ENCODE measurements at places on chromosomes 5 and 9. TPM values are rescaled to one million over a fixed set of nuclear protein-coding genes. Genes with fewer than 3 reads are reported as not detected.

Gene N4BP3
- 6.9 TPM for total RNA-seq

Gene TXNDC8
- not detected for total RNA-seq

Gene IL13
- total RNA-seq = not detected

GRCh38 chr9:3968891-3969290 is 331.0 kb downstream of the GLIS3 start:
- H3K27me3 ChIP-seq = no peaks in the 10 kb centered on the region
- peaks cover 15% of the 10 kb centered on the region for H3K36me3 ChIP-seq
- peak overlapping the region; percentile 14 for H3K4me3 ChIP-seq
- peak; percentile 61 for DNase-seq
- peak overlapping the region; percentile 96 for H3K27ac ChIP-seq
- peaks cover 18% of the 10 kb centered on the region for H3K4me1 ChIP-seq

DNA sequence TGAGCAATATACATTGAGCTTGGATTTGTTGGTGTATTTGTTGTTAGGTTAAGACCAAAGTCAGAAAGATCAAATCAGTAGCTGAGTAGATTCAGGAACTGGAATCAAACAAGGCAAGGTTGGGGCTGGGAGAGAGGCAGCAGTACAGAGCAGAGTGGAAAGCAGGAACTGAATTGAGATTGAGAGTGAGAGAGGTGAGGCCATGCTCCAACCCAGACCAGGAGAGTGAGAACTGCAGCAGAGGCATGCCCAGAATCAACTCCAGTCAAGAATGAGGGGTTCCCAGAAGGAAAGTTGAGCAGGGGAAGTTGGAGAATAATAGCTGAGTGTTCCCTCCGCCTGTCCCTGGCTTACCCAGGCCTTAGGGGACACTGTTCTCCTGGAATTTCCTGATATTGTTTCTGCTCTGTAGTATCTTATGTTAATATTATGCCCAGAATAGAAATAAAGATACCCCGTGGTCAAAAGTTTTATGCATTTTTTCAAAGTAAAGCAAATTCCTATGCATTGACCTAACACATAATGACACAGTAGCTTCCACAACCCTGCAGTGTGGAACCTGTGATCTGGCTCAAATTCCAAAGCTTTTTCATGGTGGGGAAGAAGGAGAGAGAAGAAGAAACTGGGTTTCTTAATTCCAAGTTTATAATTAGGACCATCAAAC is 82.7 kb downstream of the SV2C start:
- no peak overlapping the region for H3K27ac ChIP-seq
- H3K36me3 ChIP-seq = no peaks in the 10 kb centered on the region
- H3K4me1 ChIP-seq = no peaks in the 10 kb centered on the region
- no peak for DNase-seq

- H3K4me3 ChIP-seq = no peak overlapping the region
- no peaks in the 10 kb centered on the region for H3K27me3 ChIP-seq
These were observed 197.9 kb upstream of the NR3C1 start for GRCh38 chr5:143601357-143601756.

GRCh38 chr5:65020492-65020891 is 251.8 kb downstream of the CWC27 start:
- H3K27ac ChIP-seq = no peak overlapping the region
- H3K36me3 ChIP-seq = no peaks in the 10 kb centered on the region
- no peaks in the 10 kb centered on the region for H3K4me1 ChIP-seq
- no peak for DNase-seq

DNA sequence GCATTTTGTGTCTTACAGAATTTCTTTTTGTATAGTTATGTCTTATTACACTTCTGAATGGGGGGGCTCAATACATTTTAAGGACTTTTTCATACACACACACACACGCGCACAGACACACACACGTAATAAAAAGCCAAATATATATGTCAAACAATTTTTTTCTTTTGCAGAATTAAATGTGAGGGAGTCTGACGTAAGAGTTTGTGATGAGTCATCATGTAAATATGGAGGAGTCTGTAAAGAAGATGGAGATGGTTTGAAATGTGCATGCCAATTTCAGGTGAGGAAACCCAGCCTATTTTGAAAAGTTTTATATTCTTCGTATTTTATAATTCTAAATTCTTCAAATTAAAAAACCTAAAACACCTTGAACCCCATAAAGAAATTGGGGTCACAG is 25.6 kb downstream of the TMEFF1 start:
- no peaks in the 10 kb centered on the region for H3K36me3 ChIP-seq
- no peaks in the 10 kb centered on the region for H3K4me1 ChIP-seq
- DNase-seq = no peak
- no peak overlapping the region for H3K4me3 ChIP-seq

DNA sequence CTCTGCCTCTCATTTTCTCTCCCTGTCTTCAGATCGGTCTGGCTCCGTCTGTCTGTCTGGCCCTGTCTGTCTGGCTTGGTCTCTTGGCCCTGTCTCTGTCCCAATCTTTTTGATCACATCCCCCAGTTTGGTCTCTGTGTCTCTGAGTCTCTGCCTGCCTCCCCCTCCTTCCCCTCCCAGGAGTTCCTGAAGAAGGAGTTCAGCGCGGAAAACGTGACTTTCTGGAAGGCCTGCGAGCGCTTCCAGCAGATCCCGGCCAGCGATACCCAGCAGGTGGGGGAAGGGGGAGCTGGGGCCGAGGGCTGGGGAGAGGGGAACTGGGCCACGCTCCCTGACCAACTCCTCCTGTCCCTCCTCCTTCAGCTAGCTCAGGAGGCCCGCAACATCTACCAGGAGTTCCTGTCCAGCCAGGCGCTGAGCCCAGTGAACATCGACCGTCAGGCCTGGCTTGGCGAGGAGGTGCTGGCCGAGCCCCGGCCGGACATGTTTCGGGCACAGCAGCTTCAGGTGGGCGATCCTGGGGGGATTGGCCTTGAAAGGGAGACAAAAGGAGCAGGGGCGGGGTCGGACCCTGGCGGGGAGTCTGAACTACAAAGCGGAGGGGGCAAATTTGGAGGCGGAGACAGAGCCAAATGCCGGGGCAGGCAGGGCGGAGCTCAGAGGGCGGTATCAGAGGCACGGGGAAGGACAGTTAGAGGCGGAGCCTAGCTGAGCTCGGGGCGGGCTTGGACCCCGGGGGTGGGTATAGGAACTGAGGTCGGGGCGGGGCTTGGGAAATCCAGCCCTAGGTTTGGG is 9.0 kb downstream of the RGS14 start:
- H3K36me3 ChIP-seq = peaks cover 34% of the 10 kb centered on the region
- no peaks in the 10 kb centered on the region for H3K27me3 ChIP-seq
- H3K27ac ChIP-seq = no peak overlapping the region

DNA sequence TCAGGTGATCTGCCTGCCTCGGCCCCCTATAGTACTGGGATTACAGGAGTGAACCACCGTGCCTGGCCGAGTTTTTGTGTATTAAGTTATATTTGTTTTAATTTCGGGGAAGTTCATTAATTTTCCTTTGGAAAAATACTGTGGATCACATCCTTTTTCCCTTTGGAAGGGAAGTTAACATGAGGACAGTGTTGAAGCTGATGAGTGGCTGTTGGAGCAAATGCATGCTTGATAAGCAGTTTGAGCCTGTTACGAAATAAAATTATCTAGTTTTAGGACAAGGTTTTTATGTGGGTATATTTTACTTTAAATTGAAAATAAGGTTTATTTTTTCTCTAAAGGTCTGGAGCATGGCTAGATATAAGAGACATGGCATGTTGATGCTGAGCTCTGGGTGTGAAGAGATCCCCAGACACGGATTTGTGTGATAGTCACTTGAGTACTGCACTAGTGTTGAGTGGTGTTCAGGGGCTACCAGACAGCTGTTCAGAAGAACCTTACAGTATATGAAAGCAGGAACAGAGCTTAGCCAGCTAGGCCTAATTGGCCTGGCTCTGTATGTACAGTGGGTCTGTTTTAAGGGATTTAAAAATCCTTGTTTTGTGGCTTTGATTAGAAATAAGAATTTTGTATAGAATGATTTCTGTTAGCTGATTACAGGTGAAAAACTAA is 17.4 kb downstream of the LMNB1 start:
- H3K36me3 ChIP-seq = peaks cover 13% of the 10 kb centered on the region
- no peaks in the 10 kb centered on the region for H3K27me3 ChIP-seq
- DNase-seq = no peak
- no peak overlapping the region for H3K4me3 ChIP-seq
- peaks cover 27% of the 10 kb centered on the region for H3K4me1 ChIP-seq
- H3K27ac ChIP-seq = no peak overlapping the region
